Fibroblast of skin of right quadriceps (primary cell): ENCODE measurements at places on chromosomes 11 and 22.
A peak's percentile ranks its signal among the peaks of the same experiment; 100 is the strongest.

- no peak for DNase-seq
These were observed 25.3 kb downstream of the PDHX start for GRCh38 chr11:34941688-34942087.

DNA sequence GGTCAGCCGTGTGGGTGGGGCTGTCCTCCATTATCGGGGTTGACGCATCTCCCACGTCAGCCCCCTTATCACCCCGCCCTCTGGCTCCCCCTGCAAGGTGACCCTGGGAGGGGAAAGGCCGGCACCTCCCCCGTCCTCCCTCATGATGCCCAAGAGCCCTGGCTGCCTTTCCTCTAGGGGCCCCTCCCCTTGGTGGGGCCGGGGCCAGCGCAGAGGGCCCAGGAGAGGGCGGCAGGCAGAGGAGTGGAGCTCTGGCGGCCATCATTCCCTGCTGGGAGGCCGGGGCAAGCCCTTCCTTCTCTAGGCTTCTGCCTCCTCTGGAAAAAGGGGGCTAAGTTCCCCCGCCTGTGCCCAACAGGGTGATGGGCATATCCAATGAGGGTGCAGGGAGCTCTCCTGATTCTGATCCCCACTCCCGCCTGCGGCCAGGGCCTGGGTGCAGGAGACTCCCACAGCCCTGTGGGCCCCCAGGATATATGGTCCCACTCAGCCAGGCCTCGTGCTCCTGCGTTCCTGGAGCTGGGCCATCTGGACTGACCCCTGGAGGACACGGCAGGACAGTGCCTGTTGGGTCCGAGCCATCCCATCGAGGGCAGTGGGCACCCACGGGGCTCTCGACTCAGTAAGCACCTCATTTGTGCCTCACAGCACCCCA lies 12.3 kb downstream of the MYRF start:
- DNase-seq, result no peak

DNA sequence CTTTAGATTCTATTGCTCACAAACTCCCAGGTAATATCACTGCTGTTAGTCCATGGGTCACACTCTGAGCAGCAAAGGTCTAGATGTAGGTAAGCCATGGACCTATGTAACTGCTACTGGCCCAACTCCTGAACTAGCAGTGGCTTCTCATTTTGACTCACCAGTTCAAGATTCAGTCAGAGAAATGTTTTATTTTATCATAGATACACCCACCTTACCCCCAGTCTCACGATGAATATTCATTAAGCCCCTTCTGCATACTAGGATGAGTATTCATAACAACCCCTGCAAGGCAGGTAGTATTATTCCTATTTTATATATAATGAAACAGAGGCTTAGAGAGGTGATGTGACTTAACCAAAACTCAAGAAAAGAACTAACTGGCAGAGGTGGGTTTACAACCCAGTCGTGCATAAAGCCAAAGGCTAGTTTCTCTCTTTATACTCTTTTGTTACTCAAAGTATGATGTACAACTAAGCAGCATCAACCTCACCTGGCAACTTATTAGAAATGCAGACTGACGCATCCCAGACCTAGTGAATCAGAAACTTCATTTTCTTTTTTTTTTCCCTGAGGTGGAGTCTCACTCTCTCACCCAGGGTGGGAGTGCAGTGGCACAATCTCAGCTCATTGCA lies 957.6 kb upstream of the CCDC90B start:
- no peak for DNase-seq

DNA sequence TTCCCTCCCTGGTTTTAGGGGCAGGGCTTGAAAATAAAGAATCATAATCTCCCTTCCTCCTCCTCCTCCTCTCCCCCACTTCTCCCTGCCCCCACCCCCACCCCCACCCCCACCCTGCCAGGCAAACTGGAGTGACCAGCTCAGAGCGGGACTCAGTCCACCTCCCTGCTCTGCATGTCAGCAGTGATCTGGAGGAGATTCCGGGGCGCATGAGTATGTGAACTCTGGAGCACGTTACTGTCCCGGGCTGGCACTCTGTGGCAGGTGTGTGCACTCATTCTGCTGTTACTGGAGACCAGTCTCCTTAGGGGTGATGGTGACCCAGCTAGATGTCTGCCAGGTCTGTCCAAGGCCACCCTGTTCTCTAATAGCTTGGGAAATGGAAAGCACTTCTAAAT lies 33.9 kb downstream of the MARK2 start:
- no peak for DNase-seq

- no peak for DNase-seq
These were observed 50.1 kb downstream of the DNHD1 start for GRCh38 chr11:6547177-6547576.

- DNase-seq, result no peak
These were observed 8.0 kb downstream of the TUBGCP6 start for GRCh38 chr22:50236731-50237409.

DNA sequence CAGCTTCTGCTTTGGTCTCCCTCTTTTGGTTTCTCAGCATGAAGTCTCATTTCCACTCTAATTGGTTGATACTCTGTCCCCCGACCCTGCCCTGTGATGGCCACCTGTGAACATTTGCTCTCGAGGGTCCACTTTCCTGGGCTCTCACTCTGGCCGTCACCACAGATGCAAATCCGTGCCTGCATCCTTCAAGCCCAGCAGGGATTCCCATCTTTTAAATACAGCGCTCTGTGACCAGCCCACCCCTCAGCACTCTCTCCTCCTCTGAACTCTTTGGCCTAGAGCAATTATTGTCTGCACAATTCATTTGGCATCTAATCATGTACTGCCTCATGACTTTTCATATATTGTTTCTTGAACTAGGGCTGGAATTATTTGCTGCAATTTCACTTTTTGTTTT lies 26.0 kb downstream of the PKNOX2 start:
- DNase-seq, result no peak

DNA sequence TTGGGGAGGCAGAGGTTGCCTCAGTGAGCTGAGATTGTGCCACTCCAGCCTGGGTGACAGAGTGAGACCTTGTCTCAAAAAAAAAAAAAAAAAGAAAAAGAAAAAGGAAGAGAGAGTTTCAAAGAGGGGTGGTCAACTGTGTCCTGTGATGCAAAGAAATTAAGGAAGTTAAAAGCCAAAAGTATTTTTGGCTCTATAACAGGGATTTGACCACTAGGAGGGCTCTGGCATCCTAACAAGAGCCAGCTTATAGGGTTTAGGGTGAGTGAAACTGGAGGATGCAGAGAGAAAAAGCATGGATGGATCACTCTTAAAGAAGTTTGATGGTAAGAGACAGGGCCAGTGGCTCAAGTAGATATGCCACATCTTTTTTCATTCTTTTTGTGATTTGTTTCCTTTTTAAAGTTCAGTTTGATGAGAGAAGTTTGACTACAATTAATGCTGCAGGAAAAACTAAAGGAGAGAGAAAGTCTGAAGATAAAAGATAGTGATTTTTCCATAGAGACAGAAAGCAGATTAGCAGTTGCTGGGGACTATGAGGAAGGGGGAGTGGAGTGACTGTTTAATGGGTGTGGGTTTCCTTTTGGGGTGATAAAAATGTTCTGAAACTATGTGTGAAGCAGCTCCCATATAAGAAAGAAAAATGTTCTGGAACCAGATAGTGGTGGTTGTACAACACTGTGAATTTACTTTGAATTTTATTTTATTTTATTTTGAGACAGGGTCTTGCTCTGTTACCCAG lies 11.1 kb upstream of the MICAL2 start:
- no peak for DNase-seq

GRCh38 chr11:72954860-72955259 lies 140.6 kb downstream of the ATG16L2 start:
- no peak for DNase-seq

DNA sequence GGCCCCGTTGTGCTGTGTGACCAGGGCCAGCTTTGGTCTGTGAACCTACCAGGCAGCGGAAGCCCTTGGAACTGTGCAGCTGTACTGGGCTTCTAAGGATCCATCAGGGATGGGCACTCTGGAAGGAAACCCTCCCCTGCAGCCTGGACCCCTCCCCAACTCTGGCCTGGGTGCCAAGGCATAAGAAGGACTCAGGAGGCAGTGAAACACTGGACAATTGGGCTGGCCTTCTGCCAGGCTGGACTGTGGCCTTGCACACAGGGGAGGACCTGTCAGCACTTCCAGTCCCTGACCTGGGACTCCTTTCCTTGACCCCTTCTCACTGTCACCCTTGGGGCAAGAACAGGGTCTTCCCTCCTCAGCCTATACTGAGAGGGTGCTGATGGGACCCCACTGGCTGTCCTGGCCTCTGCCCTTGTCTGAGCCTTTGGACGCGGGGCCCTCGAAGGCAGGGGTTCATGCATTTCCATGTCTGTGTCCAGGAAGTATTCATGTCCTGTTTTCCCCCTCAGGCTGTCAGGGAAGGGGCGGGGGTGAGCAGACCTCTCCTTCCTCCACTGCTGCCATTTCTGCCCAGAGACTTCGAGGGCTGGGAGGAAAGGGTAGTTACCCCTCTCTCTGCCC lies 39.6 kb downstream of the PDE2A start:
- no peak for DNase-seq

- no peak for DNase-seq
These were observed 155.8 kb downstream of the DSCAML1 start for GRCh38 chr11:117641008-117641915.

DNA sequence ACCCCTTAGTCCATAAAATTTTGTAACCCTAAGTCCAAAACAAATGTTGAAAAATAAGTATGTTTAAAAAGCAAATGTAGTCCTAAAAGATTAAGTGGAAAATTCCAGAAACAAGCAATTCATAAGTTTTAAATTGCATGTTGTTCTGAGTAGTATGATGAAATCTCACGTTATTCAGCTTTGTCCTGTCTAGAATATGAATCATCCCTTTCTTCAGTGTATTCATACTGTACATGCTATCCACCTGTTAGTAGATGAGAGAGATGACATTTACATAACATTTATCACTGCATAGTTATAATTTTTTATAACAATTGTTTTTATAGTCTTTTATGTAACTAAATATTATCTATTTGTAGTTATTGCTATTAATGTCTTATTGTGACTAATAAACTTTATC lies 622.3 kb upstream of the CHORDC1 start:
- DNase-seq, result no peak

- DNase-seq, result no peak
These were observed 83.3 kb downstream of the BARX2 start for GRCh38 chr11:129458756-129459535.

DNA sequence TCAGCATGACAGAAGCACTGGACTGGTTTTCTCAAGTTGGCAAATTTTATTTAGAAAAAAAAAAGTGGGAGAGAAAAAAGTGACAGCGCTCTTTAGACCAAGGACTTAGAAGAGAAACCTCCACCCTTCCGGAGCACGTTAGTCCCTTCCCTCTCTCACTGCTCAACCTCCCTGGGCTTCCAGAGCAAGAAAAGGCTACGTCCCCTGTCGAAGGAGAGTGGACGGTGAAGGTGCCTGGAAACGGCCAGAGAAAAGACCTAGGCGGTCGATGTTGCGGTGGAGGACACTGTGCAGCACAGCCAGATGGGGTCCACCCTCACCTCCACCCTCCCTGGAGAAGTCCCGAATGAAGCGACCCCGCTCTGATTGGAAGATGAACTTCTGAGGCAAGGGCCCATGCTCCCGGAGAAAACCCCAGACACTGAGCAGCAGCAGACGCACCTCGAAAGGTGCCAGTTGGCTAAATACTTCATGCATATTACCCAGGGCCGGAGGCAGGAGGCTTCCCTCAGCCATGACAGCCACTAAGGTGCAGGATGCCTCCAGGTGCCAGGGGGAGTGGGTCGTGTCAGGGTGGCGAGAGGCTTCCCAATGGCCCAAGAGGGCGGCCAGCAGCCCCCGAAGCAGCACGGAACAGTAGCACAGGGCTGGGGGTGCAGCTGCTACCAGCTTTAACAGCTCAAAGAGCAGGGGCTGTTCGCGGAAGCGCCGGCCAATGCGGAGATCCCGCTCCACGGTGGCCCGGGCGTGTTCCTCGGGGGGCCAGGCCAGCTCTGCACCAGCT lies 604 bp upstream of the GANAB start:
- no peak for DNase-seq

- no peak for DNase-seq
These were observed 35.8 kb upstream of the HMOX1 start for GRCh38 chr22:35344956-35345690.

DNA sequence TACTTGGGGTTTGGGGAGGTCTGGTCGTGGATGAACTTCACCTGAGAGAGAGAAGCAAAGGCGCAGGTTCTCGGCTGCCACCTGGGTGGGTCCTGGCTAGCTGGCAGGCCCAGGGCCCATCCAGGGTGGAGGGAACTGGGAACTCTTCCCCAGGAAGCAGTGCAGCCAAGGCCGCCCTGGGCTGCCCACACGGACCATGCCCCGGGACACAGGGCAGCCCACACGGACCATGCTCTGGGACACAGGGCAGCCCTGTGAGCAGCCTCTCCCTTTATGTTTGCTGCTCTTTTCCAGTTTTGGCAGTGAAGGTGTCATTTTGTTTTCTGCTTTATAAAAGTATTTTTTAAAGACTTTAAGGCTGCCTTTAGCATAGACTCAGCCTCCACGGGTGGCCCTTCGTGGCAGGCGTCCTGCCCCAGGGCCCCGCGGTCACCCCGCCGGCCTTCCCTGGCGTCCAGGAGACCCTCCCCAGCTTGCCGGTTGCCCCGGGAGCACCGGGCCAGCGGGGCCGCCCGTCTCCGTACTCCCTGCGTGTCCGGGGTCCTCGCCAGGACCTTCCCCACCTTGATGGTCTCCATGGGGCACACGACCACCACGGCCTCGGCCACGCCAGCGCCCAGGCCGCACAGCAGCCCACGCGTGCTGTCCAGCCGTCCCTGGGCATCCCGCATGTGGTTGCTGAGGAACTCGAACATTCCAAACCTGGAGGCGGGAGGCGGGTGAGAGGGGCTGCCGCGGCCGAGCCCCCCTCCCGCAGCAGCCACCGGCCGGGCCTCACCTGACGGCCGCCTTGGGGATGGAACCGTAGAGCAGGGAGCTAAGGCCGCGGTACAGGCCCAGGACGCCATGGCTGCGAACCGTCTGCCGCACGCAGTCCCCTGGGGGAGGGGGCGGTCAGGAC lies 1.1 kb downstream of the SLC25A1 start:
- DNase-seq, result no peak

DNA sequence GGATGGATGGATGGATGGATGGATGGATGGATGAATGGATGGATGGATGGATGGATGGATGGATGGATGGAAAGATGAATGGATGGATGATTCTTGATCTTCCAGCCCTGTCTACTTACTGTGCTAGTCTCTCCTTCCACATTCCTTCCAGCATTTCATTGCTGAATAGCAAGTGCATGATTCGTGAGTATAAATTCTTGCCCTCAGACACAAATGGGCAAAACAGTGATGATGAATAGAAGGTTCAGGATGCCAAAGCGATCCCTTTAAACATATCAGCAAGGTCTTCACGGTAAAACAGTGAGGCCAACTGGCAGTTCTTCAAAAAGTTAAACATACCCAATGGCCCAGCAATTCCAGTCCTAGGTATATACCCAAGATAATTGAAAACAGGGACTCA lies 400.2 kb downstream of the MN1 start:
- peak; percentile 71 for DNase-seq

- DNase-seq, result no peak
These were observed 322.7 kb downstream of the CADM1 start for GRCh38 chr11:115181538-115181937.
